GDM1 (cell line): ENCODE measurements at places on chromosomes 1 and 21.

DNA sequence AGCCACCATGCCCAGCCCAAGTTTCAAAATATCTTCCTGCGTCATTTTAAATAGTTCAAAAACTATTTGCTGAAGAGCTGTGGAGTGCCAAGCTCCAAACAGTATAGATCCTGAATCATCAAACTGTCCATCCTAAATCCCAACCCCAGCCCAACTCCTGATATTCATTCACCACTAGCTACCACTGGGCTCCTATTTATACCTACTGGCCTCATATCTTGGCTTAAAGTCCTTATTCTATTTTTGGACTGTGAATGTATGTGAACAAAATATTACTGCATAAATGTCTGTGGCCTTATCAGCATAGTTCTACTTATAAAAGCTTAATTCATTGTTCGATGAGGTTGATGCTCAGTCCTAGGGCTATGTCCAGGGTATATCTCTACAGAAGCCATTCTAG, 5.2 kb upstream of the SCAMP3 start:
- DNase-seq = no peak

DNA sequence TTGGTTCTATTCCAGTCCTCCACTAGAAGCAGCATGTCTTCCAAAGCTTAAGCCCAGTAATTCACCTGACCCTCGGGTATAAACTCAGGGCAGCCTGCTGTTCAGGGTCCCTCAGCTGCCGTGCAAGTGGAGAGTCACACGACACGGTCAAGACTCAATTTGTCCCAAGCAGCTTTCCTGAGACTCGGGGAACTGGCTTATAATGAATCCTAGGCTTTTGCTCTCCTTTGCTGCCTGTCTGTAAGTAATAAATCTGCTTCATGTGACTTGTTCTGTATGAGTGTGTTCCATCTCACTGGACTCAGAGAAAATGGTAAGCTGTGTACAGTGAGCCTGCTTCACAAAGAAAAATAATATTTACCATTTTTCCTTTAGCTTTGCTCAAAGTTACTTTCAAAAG, 119.8 kb downstream of the CYYR1 start:
- DNase-seq = no peak

- peak; percentile 47 for DNase-seq
Measured at GRCh38 chr21:43893536-43894205, 28.6 kb downstream of the AGPAT3 start.

- DNase-seq = no peak
Measured at GRCh38 chr1:167924102-167924501, 10.2 kb upstream of the ADCY10 start.

DNA sequence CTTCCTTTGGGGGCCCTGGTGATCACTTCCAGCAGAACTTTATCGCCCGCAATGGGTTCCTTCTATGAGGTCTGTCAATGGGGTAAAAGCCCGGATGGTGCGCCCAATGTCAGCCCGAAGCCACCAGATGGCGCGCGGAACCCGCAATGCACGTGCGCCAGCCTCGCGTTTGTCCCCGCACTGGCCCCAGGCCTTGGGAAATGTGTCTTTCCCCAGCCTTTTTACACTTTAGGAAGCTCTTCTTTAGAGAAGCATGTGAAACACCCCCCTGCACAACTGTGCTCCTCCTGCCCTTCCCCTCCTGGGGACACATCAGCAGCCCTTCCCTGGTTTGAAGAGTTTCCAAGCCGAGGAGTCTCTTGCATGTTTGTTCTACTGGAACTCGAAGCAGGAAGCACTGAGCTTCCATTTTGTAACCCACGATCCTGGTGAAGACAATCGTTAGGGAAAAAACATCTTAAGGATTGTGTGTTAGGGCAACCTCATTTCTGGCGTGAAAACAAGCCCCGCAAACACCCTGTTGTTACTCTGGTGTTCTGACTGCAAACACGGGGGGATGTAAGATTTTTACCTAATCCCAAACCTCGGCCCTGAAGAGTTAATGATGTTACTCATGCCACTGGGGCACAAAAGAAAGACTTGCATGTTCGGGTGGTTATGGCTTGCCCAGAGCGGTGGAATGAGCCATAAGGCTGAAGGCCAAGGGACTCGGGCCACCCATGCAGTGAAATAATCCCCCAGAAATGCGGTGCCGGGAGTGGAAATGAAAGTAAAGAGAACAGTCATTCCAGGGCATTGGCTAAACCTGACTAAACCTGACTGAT, 20.4 kb upstream of the TARBP1 start:
- peak; percentile 82 for DNase-seq

GRCh38 chr1:185325413-185325812, 8.4 kb upstream of the IVNS1ABP start:
- peak; percentile 1 for DNase-seq

DNA sequence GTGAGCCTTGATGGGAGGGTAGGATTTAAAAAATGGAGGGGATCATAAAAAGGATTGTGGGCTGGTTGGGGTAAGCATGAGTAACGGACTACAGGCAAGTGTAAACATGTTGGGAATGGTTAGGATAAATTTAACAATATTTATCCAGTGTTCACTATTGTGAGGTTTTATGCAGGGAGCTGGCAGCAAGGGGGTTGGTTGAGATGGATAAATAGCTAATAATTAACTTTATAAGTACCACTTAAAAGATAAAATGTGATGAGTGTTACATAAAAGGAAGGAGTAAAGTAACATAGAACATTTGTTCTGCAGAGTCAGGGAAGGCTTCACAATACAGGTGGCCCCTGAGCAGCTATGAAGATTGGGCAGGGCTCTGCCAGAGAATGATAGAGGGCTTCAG, 109.0 kb downstream of the NGF start:
- no peak for DNase-seq

GRCh38 chr21:46604329-46604974, 430 bp downstream of the S100B start:
- DNase-seq = no peak

DNA sequence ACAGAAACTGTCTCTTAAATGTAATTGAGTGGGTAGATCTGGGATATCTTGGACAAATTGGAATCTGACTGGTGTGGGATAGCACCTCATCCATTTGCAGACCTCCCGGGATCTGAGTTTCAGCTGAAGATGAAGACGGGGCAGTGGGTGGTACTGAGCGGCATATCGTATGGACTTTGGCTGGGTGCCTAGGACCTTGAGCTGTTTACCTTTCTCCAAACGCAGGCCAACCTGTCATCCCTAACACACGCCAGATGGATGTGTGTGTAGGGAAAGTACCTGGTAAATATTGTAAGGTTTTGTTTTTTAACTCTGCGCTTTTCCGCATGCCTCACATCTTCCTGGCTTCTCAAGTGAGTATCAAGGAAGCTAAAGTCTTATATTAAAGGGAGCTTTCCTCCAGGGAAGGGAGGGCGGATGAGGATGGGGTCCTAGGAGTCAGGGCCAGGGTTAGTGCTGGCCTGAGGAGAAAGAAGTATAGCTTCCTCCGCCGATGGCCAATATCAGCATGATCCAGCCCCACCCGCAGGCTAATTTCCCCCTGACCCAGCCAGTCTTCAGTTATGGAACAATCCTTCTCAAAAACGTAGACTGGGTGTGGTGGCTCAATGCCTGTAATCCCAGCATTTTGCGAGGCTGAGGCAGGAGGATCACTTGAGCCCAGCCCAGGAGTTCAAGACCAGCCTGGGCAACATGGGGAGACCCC, 26.2 kb downstream of the ATP8B2 start:
- DNase-seq = no peak

DNA sequence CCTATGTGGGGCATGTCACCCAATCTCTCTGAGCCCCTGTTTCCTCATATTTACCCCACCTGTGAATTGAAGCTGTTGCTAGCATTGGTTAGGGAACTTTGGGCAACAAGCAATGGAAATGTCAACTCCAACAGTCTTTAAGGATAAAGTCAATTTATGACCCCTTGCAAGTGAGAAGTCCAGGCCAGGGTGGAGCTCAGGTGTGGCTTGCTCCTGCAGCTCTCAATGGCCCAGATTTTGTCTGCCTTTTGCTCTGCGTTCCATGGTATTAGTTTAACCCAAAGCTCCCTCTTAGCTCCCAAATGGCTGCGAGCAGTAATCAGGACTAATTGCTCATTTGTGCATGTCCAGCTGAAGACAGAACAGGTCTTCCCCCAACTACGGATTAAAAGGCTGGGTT, 70.4 kb upstream of the ABCG1 start:
- DNase-seq = no peak

GRCh38 chr1:165045902-165046301, 310.6 kb downstream of the LMX1A start:
- no peak for DNase-seq

DNA sequence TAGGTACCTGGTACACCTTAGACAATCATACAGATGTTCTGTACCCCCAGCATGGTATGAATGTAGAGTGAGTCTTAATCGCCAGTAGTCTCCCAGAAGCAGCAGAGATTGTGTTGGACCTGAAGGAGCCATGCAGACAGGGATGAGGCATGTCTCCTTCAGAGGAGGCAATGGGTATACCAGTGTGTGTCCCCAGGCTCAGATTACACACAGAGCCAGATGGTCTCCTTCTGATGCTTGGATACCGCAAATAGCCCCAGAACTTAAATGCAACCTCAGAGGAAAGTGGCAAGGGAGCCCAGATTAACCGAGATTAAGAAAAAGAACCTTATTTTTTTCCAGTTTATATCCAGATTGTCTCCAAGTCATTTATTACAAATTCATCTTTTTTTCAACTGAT, 96.8 kb upstream of the C21orf91 start:
- no peak for DNase-seq

- DNase-seq = no peak
Measured at GRCh38 chr1:118186026-118186425, 998 bp upstream of the SPAG17 start.
